ENCODE measurements at places on chromosomes 12 and 14.

- no peak for DNase-seq
Measured at GRCh38 chr12:50733706-50734105, 30.2 kb upstream of the ATF1 start.

DNA sequence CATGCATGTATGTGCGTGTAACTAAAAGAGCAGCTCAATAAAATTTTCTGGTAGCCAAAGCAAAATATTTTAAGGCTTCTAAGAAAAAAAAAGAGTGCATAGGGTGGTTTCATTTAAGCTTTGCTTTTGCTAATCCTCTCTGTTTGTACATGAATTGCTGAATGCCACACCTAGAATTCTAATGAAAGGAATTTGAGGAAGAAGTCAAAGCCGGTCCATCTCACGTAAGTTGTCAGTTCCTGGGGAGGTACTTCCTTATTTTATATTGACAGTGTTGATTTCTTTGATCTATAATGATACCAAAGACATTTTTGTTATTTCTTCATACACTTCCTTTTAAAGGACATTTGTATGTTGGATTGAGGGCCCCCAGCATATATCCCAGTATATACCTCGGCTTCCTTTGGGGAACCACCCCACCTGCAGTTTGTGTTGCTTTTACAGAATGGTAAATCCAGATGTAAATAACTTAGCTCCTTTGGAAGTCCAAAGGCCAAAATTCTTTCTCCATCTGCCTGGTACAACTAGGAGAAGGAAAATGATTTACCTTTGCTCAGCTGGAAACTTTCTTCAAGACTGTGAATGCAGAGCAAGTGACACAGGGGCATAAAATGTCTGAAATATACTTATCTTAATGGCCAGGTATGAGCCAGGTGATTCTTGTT is 420.9 kb upstream of the ATP2B1 start:
- no peak for DNase-seq

GRCh38 chr12:85836197-85837090 is at the start of gene RASSF9:
Gene RASSF9 (minus strand): TSS chr12:85836409. CDS start chr12:85836201, 208 bp downstream.
- DNase-seq = no peak

GRCh38 chr14:103109535-103110441 is 13.5 kb upstream of the TNFAIP2 start:
- DNase-seq = no peak

- DNase-seq = no peak
Measured at GRCh38 chr12:51694146-51694545, 103.1 kb downstream of the SCN8A start.

- no peak for DNase-seq
Measured at GRCh38 chr12:115078334-115078733, 394.4 kb upstream of the TBX3 start.

- no peak for DNase-seq
Measured at GRCh38 chr12:91264178-91264577, 81.6 kb upstream of the DCN start.

DNA sequence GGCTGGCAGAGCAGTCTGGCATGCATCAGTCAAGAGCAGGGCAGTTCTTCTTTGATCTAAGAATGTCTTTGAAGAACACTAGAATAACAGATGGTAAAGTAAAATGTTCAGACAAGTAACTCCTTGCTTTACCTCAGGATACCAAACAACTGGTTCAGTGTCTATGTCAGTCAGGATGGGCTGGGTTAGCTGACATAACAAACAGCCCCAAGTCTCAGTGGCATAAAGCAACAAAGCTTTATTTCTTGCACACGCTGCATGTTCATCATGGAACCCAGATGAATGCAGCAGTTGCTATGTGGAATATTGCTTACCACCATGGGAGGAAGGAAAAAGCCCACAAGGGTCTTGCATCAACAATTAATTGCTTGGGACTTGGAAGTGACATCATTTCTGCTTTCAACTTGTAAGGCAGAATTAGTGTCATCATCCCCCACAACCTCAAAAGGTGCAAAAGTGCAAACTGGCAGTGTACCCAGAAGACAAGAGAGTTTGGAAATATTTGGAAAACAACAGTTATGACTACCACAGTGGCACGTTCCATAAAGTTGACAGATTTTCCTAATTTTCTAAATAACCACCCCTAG is 21.2 kb downstream of the GPRC5D start:
- DNase-seq = no peak
